ENCODE measurements at places on chromosomes 6 and 20.

DNA sequence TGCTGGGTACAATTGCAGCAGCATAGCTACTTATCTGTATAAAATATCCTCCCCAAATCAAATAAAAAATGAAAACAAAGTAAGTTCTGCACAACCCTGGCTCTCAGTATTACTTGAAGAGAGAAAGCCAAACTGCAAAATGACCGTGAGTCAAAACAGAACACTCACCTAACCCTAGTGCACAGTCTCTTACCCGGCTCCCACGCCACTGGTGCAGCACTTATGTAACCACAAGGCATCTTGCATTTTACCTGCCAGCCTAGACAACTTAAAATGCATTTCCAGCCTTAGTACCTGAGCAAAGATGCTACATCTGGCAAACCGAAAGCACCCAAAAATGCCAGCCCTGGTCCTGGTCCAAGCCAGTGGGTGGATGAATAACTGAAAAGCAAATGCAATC is 12.4 kb upstream of the SIRPB1 start:
- no peak for DNase-seq

- no peak for DNase-seq
Measured at GRCh38 chr6:157106487-157106886, 216.8 kb downstream of the TMEM242 start.

- DNase-seq = no peak
Measured at GRCh38 chr6:156562019-156562418, 215.2 kb upstream of the ARID1B start.

GRCh38 chr6:41704656-41705310 is 30.6 kb downstream of the TFEB start:
- no peak for DNase-seq

DNA sequence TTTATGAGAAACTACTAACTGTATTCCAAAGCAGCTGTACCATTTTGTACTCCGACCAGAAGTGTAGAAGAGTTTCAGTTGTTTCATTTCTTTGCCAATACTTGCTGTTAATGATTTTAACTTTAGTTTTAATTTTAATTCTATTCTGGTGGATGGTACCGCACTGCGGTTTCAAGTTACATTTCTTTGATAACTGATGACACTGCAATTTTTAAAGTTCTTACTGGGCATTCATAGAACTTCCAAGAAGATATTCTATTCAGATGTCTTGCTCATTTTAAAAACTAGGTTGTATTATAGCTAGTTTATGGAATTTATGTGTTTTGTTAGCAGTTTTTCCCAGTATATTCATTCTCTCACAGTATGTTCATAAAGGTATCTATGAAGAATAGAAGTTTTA is 63.8 kb upstream of the LYRM2 start:
- no peak for DNase-seq

- no peak for DNase-seq
Measured at GRCh38 chr6:33072508-33073100, 845 bp downstream of the HLA-DPA1 start.

DNA sequence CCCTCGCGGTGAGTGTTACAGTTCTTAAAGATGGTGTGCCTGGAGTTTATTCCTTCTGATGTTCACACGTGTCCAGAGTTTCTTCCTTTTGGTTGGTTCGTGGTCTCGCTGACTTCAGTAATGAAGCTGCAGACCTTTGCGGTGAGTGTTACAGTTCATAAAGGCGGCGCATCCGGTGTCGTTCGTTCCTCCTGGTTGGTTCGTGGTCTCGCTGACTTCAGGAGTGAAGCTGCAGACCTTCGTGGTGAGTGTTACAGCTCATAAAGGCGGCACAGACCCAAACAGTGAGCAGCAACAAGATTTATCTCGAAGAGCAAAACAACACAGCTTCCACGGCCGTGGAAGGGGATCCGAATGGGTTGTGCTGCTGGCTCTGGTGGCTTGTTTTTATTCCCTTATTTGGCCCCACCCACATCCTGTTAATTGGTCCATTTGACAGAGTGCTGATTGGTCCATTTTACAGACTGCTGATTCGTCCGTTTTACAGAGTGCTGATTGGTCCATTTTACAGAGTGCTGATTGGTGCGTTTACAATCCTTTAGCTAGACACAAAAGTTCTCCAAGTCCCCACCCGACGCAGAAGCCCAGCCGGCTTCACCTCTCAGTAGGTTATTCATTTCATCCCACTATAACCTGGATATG is 48.2 kb upstream of the ARG1 start:
- no peak for DNase-seq

DNA sequence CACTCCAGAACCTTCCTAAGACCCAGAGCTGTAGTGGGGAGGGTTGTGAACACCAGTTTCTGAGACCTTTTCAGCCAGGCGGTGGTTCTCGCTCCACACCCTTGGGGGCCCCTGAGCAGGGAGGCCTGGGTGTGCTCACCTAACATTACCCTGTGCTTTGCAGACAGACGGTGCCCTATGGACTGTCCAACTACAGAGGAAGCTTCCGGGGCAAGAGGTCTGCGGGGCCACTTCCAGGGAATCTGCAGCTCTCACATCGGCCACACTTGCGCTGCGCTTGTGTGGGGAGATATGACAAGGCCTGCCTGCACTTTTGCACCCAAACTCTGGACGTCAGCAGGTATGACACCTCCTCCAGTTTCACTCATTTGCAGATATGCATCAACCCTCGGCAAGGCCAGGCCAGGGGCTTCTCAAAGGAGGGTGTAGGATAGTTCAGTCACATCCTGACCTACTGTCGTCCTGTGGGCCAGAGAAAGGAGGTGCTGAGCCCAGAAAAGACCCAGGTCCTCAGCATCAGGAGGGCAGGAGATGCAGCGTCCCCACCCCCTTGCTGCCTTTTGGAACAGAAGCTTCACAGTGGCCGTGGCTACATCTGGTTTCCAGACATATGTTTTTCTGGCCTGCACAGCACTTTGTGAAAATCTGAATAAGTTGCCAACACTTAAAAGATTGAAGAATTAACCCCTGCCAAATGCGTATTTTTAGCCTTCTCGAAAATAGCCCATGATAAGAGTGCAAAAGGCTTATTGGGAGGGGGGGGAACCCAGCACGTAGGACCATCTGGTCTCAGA is 20.6 kb downstream of the EDN3 start:
- DNase-seq = no peak

DNA sequence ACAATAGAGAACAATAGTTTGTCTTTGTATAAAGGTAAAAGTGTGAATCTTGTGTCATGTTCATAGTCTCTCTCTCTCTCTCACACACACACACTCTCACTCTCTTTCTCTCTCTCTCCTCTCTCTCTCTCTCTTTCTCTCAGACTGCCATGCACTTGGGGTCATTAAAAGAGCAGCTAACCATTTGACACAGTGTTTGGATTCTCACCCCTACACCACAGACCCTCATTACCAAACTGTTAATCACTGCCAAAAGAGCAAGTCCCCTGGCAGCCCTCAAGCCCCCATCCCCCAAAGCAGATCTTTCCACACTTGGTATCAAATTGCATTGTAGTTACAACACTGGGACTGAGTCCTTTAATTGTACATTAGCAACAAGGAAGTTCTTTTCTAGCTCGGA is 305.8 kb upstream of the RSPO3 start:
- DNase-seq = no peak

DNA sequence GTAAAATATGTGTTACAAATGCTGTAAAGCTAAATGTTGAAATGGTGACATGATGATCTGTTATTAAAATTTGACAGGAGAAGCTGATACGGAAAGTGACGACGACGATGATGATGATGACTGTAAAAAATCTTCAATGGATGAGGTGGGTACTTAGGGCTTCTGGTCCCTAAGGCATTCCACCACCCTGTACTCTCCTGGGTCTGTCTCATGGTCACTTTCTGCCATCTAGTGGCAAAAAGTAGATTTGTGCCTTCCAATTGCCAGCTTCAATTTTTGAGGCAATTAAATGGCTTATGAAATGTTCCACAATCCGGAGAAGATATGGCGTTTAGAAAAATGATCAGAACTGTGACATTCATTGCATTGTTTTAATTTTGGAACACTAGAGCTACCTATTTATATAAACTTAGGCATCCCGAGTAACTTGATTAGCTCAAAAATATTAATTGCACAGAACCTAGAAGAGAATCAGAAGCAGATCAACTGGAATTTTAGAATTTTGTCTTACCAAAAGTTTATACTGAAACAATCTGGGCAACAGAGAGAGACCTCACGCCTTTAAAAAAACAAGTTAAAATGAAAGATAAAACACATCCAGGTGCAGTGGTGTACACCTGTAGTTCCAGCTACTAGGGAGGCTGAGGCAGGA is 346.5 kb upstream of the PLCB4 start:
- DNase-seq = peak; percentile 81

DNA sequence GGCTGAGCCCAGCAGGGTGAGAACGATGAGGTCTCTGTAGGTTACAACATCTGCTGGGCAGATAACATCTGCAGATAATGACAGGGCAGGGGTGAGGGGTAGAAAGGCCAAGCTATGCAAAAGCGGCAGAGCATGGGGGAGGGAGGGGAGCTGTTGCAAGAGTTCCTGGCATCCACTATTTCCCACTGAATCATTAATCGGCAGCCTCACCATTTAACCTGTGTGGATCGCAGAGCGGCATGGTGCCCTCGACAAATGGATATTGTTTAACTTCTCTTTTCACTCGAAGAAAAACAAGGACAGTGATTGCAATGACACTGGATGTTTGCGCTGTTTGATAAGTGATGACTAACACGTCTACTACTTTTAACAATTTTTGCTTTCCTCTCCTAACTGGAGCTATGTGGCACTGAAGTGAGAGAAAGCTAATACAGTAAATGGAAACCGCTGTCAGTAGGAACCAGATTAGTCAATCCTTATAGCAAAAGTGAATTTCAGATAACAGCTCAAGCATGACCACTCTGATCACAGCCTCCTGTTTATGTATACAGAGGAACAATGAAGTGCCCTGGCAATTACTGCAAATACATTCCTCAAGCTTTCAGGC is 381.5 kb downstream of the TFAP2A start:
- no peak for DNase-seq

GRCh38 chr6:47152666-47153403 is 110.7 kb upstream of the ADGRF1 start:
- DNase-seq = peak; percentile 27

GRCh38 chr6:28985462-28986164 is 19.5 kb downstream of the ZNF311 start:
- DNase-seq = peak; percentile 81

DNA sequence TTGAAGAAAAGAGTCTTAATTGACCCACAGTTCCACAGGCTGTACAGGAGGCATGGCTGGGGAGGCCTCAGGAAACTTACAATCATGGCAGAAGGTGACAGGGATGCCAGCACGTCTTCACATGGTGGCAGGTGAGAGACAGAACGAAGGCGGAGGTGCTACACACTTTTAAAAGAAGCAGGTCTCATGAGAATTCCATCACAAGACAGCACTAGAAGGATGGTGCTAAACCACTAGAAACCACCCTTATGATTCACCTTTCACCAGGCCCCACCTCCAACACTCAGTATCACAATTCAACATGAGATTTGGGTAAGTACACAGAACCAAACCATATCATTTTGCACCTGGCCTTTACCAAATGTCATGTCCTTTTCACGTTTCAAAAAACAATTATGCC is 20.9 kb downstream of the TAGAP start:
- DNase-seq = no peak

DNA sequence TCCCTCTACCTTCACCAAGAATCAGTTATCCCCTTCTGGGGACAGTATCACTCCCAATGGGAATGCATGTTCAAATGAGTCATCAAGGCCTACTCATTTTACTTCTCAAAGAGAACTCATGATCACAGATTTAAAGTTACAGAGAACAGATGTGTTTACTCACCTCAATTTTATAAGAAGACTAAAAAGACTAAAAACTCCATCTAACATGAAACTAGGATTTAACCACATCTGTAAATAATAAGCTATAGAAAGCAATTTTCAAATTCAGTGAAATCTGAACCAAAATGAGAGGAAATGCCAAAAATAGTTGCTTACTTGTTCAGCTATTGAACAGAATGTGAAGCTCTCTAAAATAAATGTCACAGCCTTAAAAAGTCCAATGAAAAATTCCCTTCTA is 300.1 kb upstream of the KCNQ5 start:
- DNase-seq = no peak

DNA sequence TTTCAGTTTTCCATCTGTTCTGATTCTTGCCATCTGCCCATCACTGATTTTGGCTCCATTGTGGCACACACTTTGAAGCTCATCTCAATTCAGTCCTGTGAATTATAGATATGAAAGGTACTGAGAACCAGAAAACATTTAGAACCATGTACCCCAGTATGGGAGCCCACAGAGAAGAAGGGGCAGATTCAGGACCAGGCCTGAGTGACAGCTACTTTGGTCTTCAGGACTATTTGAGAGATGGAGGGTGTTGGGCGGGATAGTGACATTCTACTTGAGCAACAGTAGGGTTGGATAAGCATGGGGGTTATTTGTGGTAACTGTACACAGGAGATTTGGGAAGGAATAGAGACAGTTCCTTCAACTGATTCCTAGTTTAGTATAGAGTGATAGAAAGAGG is 259.2 kb upstream of the MANEA start:
- no peak for DNase-seq
